Daoy (cell line): ENCODE measurements at places on chromosomes 6 and 20. TPM values are rescaled to one million over a fixed set of nuclear protein-coding genes. Genes with fewer than 3 reads are reported as not detected.

GRCh38 chr6:9380568-9380967 lies 945.2 kb upstream of the SLC35B3 start:
- no peak for DNase-seq

DNA sequence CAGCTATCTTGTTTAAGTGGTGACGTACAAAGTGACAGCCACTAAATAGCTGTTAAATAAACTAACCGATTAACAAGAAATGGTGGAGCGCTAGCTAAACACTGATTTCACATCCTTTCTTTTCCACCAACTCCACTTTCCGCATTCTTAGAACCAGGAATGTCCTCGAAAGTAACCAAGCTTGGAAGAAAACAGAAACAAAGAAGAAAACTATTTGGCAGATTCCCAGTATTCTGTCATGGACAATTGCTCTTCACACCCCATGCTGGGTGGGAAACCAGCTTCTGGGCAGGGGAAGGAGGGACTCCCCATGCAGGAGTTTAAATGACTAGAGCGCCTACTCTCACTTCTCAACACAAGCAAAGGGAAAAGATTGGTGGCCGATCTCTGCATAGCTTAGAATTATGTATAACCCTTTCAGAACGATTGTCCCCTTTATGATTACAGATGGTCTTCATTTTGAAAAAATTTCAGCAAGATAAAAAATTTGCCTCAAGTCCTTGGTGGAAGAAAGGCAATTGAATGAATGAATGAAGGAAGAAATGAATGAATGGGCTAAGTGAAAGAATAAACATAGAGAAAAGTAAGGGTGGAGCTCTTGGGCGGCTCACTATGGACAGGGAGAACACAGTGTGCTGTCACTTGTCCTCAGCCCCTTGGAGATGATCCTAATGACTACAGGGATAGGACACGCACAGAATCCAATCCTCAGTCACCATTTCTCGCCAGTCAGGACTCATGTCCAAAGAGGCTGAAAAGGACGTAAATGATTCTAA lies 148.7 kb upstream of the NEDD9 start:
- DNase-seq, result peak; percentile 30

GRCh38 chr20:46361811-46362210 lies 44.6 kb downstream of the ELMO2 start:
- DNase-seq, result no peak

DNA sequence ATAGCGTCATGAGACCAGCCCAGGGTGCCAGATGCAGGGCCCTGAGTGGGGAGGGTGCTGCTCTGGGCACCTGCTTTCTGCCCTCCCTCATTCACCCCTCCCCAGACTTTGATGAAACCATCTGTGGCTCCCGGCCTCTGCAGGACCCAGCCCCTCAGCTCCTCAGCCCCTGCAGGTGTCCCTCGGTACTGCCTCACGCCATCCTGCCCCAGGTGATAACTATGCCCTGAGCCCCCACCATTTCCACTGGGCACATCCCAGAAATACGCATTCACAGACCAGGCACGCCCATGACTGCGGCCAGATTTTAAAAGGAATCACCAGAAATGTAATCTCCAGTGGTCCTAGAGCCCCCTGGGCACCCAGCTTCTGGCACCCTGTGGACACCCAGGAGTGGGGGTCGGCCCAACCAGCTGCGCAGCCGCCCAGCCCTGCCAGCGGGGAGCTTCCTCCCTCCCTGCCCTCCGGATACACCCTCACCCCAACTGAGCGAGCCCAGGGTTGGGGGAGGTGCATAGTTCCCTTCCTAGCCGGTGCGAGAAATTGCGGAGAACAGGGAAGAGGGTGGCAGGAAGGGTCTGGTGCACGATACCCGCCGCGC lies 615 bp upstream of the NTSR1 start:
- no peak for DNase-seq

GRCh38 chr6:34237316-34237721 lies 646 bp downstream of the HMGA1 start:
- peak; percentile 36 for DNase-seq

DNA sequence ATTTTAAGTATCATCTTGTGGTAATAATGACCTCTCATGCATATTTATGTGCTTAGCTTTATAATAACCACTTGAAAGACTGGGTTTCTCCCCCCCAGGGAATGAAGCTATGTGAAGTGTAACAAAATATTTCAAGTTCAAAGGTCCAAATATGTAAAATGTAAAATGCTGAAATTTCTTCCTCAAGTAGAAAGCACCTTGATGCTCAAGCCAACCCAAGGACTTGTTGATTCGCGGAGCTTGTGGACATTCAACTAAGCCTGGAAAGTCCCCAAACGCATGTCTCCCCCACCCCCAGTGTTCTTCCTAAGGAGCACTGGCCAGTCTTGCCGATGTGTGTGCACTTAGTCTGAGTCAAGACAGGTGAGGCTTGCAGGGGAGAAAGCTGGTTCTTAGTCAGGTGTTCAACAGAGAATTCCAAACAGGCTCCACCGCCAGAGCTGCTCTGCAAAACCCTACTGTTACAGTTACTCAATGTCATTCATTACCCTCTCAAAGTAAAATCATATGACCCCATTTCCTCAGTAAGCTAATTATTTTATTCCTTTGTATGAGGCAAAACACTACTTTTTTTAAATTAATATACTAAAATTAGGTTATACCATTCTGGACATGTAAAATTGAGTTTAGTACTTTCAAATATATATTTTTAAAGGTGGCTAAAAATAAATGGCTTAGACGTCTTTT lies 46.9 kb upstream of the QKI start:
- no peak for DNase-seq

DNA sequence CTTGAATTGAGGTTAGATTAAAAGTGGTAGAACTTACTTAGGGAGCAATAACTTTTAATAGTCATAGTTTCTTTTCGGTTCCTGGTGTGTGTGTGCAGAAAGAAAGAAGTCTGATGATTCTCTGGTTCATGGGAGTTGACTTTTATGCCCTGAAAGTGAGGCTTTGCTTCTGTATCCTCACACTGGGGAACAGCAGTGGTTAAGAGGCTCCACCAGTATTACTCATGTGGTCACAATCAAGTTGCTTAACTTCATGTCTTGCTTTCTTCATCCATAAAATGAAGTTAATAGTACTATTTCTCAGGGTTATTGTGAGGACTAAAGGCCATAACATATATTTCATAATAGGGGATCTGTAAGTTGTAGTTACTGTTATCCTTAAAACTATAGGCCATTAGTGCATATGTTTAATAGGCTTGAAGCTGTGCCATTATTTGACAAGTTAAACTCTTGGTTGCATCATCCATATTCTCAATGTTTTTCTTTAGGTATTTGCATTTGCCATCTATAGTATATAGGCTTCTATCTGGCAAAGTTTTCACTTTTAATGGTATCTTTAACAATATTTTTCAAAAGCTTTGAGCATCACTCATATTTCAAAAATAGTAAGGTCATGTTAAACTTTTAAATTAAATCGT lies 262.4 kb downstream of the PLCB1 start:
- DNase-seq, result no peak

Gene PRKN
- total RNA-seq, result 0.57 TPM in 1 of 2 replicates, not detected in the other

Gene PMEPA1
- total RNA-seq, result 11.0 and 12.2 TPM in 2 replicates

GRCh38 chr6:5108536-5109150 lies 23.5 kb downstream of the PPP1R3G start:
- no peak for DNase-seq

DNA sequence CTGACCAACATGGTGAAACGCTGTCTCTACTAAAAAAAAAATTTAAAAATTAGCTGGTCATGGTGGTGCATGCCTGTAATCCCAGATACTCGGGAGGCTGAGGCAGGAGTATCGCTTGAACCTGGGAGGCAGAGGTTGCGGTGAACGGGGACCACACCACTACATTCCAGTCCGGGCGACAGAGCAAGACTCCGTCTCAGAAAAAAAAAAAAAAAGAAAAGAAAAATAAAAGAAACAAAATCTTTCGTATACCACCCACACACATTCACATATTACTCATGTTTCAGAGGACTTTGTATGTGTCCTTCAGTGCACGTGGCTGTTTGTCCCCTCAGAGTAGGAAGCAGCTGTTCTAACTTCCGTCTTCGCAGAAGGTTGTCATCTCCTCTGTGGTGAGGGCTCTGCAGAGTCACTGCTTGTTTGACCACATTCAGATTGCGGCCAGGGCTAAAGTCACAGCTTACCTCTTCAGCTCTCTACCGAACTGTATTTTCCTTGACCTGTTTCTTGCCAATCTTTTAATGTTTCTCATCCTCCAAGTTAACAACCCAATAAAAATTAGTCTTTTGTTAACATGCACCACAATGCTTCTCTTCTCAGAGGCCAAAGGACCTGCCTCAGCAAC lies 36.6 kb upstream of the HIVEP1 start:
- DNase-seq, result no peak

Gene CDH26
- 0.29 TPM in 1 of 2 replicates, not detected in the other for total RNA-seq

- peak; percentile 52 for DNase-seq
These were observed 580.0 kb downstream of the QKI start for GRCh38 chr6:163994566-163994965.

- peak; percentile 60 for DNase-seq
These were observed 447 bp downstream of the MCM3 start for GRCh38 chr6:52284131-52284459.

- no peak for DNase-seq
These were observed 95.8 kb downstream of the BANF2 start for GRCh38 chr20:17795501-17796071.

Gene GNL1
- 36.8 and 57.4 TPM in 2 replicates for total RNA-seq

DNA sequence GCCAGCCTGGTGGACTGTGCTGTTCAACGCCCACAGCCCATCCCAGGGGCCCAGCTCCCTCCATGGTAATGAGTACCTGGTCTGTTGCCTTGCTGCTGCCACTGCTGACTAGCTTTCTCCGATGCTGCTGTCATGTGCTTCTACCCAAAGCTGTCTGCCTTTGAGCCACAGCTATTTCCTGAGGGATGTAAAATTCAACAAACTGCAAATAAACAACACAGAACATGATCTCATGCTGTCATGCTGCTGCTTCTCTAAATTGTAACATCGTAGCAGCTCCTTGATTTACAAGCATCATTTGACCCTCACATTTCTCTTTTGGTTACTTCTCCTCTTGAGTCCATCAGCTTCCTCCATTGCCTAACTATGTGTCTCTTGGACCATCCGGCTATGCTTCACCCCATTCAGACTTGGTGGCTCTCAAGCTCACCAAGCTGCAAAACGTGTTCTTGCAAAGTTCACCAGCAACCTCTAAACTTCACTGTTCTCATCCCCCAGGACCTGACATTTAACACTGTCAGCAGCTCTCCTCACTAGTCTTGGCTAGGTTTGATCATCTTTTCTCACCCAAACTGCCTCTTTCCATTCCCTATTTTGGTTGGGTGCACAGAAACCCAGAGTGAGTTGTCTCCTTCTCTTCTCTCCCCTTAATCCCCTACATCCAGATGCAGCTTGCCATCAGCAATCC lies 54.6 kb downstream of the FYN start:
- DNase-seq, result no peak

- DNase-seq, result peak; percentile 26
These were observed 84.1 kb downstream of the SLC23A2 start for GRCh38 chr20:4916971-4917881.

GRCh38 chr6:1603708-1604107 lies 6.0 kb upstream of the FOXC1 start:
- no peak for DNase-seq

DNA sequence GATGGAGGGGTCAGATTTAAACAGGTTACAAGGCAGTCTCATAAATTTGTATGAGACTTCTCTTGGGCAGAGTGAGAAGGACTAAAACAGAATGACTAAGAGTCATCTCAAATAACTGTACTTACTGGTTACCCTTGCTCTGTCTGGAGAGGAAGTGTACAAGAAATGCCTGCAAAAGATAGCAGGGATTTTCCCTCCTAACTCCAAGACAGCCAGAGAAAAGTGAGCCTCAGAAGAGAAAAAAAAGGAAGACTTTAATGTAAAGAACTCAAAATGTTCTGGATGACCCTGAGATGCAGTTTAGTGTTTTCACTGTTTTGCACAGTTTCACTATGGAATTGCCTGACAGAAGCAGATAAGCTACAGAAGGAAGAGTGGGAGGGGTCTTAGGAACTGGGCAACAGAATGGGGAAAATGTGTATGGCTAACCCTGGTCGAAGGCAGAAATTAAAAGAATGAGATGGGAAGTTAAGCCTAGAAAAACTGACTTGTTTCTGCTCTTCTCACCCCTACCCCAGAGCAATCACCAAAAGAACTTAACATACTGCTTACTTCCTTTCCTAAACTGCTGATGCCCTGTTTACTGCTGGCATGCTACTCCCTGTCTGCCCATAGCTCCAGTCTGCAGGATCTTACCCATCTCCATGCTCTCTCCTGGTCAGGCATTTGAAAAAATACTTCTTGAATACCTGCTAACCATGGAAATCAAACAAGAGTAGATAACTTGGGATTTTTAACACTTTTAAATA lies 98.1 kb upstream of the MARCKS start:
- DNase-seq, result peak; percentile 15

GRCh38 chr6:35728683-35729678 lies 7.9 kb upstream of the ARMC12 start:
- DNase-seq, result no peak

DNA sequence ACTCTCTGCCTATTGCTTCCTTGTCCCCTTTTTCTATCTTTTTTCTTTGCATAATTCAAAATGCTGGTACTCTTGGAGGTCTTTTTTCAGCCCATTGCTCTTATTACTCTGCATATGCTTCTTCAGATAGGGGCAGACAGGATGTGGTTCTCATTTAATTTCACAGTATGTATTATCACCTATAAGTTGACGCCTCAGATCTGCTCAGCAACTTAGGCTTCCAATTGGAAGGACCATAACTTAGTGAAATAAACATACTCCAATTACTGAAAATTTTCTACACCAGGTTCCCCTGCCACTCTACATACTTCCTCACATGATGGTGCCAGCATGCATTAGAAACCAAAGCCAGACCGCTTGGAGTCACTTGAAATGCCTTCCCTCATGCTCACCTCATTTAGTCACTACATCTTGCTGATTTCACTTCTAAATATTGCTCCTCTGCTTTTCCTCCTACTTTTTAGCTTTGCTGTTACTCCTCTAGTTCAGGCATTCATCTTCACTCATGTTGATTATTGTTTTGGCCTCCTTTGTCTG lies 34.5 kb upstream of the AHI1 start:
- DNase-seq, result no peak

Gene COL9A3
- total RNA-seq, result 0.97 and 6.1 TPM in 2 replicates

- DNase-seq, result peak; percentile 90
These were observed 246.1 kb downstream of the TFAP2C start for GRCh38 chr20:56875052-56875659.

Gene TREM1
- not detected in 2 replicates for total RNA-seq

DNA sequence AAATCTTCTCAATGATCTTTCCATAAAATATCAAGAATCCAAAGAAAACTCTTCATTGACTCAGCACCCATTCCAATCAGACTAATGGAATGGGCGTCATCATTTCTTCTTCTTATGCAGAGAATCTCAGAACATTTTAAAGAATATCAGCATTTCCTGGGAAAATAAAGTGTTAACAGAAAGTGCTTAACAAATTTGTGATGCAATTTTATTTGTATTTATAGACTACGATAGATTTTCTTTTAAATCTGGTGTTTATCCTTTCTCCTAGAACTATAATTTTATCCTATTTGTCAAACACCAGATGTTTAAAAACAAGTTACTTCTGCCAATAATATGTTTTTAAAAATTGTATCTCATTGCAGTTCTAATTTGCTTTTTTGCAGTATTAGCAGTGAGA lies 330.7 kb downstream of the COL12A1 start:
- DNase-seq, result no peak
